ENCODE measurements at places on chromosomes 7 and 10.
A peak's percentile ranks its signal among the peaks of the same experiment; 100 is the strongest.

- DNase-seq: peak; percentile 52
Observed at GRCh38 chr7:154913638-154914307, 89.2 kb downstream of the PAXIP1 start.

DNA sequence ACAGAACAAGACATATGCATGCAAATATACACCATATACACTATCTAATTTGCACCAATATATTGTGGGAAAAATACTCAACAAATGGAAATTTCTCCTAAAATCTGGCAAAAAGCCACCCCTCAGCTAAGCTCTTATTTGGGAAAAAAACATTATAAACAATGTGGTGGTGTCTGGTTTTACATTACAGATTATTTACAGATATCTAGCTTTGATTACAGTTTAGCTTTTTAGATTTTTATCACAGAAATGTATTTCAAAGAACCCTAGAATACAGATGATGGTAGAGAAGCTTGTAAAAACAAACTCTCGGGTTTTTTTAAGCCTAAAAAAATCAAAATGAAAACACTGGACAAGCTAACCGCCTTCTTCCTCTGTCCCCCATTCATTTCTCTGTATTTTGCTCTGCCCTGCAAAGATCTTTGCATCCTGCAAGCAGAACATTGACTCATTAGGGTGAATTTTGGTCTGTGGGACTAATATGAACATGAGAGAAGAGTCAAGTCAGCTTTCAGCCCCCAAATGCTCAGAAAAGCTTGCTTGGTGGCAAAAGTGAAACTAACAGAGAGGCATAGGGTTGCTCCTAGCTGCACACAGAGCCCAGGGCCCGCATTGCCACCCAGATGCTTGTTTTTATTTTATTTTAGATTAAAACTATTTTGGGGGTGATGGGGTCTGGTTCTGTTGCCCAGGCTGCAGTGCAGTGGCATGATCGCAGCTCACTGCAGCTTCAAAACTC, 88.8 kb upstream of the LYZL1 start:
- no peak for DNase-seq

DNA sequence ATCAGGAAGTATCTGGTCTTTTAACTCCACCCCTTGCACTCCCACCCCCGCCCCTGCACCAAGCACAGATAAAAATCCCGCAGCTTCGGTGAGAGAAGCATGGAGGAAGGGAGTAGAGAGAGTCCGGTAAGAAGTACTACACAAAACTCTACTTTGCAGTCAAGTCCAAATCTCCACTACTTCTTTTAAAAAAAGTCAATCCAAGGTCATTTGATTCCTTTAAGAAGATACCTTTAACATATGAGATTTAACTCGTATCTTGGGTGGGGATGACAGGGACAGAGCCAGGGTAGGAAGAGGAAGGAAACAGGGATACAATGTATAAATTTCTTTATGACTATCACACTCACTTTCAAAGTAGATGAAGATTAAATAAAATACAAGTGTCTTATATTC, 132.1 kb downstream of the NRBF2 start:
- DNase-seq: peak; percentile 62

- DNase-seq: no peak
Observed at GRCh38 chr7:94997547-94997946, 90.2 kb downstream of the PPP1R9A start.

GRCh38 chr7:77284616-77285015, 85.0 kb upstream of the FGL2 start:
- DNase-seq: no peak

- peak; percentile 62 for DNase-seq
Observed at GRCh38 chr10:101272229-101272868, 43.1 kb upstream of the LBX1 start.

DNA sequence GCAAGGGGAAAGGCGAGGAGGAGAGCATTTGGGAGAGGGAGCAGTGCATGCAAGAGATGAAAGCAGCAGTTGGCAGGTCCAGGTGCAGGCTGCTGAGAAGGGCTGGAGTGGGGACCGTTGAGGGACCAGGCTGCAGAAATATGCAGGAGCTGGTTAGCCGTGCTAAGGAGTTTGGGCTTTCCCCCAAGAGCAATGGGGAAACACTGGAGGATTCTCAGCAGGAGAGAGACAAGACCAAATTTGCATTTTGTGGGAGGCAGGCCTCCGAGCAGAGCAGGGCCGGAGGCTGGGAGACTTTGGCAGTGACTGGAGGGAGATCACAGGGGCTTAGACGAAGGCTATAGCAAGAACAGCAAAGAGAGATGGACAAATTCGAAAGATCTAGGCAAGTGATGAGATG, 11.8 kb downstream of the BTBD16 start:
- DNase-seq: no peak

DNA sequence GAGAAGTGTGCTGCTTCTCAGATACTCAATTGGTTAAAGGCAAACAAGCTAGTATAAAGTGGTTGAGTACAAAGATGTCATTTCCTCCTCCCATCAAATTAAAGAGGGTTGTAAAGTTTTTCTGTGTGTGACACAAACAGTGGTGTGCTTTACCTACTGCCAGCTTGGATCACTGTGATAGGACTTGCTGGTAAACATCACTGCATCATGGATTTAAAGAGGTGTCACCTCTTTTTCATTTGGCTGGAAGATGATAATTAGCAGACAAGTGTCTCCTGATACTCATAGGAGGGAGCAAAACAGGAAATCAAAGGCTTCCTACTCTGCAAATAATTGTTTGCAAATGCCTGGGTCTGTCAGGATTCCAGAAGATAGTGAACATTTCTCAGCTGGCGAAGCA, 200.5 kb downstream of the MDFIC start:
- DNase-seq: no peak

DNA sequence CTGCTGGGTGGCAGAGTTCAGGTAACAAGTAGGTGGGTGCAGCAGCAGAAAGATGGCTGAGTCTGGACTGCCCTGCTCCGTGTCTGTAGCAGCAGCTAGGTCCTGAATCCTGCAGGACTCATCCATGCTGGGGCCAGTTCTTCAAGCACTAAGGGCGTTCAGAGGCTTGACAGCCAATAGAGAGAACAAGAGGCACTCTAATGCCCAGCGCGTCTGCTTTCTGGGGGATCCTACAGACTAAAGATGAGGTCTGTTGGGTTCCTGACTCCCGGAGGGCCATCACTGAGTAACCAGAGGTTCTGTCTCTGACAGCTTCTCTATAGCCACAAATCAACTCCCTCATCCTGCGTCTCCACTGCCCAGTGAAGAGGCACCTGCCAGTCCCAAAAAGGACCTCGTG, 125.5 kb downstream of the PTPN20 start:
- DNase-seq: no peak

DNA sequence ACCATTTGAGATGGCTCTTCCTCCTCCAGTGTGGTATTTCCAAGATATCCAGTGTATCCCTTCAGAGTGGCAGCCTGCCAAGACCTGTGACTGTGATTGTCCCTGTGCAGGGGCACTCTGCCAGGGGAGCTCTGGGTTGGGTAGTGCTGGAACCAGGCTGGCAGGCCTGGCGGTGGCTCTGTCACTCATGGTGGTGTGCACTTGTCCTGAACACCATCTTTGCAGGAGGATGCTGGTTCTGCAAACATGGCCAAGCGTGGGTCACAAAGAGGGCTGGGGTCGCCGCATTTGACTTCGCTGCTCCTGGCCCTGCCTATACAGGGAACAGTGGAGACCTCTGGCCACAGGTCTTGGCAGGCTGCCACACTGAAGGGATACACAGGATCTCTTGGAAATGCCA, 205.2 kb downstream of the PRPF18 start:
- DNase-seq: no peak

GRCh38 chr7:23273141-23273599, 26.0 kb upstream of the MALSU1 start:
- peak; percentile 88 for DNase-seq

GRCh38 chr7:74674166-74674565, 16.6 kb downstream of the GTF2I start:
- no peak for DNase-seq

- peak; percentile 69 for DNase-seq
Observed at GRCh38 chr10:6114805-6115341, 26.0 kb downstream of the RBM17 start.

DNA sequence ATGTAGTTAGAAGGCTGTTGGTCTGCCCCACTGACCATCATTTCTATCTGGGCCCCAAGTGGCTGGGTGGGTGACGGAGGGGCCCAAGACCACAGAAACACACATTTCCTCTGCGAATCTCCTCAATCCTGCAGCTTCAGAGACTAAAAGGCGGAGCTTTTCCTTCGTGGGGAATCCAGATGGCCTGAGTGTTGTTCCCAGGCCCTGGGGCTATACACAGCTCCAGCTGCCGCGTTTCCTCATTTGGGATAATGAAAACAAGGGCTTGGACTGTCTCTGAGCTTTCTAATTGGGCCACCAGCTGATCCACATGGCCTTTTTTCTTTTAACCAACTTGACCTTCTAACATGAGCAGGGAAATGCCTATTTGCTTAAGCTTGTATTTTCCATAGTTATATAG, 339.9 kb downstream of the CXCL12 start:
- no peak for DNase-seq

DNA sequence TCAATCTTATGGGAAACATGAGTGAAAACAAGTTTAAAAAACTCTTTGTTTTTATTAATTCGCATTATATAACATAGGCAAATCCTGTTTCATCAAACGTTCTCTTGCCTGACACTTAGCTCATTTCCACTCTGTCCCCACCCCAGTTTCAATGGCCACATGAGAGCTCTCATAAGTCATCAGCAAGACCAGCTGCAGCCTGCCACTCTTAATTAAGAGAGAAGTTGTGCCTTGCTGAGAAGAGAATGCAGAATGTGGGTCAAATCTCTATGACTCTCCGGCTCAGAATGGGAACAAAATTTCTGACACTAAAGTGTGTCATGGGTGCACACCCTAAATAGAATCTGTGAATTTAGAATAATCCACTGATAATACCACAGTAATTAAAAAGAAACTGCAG, 39.6 kb downstream of the ASAH2 start:
- DNase-seq: no peak

DNA sequence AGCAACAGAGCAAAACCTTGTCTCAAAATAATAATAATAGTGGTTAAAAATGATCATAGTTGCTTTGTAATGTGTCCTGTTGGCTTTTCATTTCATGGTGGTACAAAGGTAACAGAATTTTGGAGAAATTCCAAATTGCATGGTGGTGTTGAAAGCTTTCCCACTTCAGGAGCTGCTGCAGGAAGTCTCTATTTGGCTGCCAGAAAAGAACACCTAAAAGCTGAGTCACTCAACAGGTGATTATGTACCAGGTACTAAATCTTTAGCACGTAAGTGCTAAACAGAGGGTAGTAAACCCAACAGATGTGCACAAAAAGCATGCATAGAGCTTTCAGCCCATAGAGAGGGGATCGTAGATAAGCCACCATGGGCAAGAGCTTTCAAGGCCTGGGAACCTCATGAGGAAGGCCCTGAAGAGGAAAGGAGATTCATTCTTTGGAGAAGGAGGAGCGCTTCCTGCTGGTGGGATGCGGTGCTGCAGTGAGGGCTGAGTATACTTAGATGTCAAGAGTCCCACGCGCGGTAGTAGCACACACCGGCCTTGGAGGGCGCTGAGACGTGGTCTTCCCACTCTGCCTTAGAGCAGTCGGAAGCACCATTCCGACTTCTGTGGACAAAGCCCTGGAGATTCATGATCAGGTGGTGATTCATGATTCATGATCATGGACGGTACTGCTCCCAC, 118.7 kb downstream of the RALA start:
- peak; percentile 28 for DNase-seq

GRCh38 chr7:74453322-74454011, at the start of gene GTF2IRD1:
GTF2IRD1 (plus strand) TSS chr7:74453906; CDS start chr7:74508081, 54,175 bp downstream.
- peak; percentile 84 for DNase-seq

GRCh38 chr10:1267568-1267967, 211.4 kb downstream of the WDR37 start:
- DNase-seq: no peak

GRCh38 chr7:142098004-142098403, 13.5 kb upstream of the MGAM2 start:
- DNase-seq: no peak

GRCh38 chr10:7302392-7302906, 108.4 kb downstream of the SFMBT2 start:
- DNase-seq: peak; percentile 24

DNA sequence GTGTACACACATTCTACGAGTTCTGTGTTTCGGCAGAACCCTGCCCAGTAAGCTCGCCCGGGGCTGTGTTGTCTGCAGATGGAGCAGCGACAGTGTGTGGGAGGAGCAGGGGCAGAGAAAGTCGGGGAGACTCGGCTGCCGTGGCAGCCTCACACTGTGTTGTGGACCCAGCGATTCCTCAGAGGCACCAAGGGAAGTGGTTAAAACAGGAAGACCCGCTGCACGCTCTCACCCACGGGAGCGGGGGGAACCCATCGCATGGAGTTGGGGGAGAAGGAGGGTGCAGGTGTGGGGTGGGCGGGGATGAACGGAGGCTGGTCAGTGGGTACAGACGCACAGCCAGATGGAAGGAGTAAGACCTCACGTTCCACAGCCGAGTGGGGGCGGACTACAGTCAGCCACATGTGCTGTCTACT, 250.2 kb downstream of the ELFN1 start:
- DNase-seq: no peak

DNA sequence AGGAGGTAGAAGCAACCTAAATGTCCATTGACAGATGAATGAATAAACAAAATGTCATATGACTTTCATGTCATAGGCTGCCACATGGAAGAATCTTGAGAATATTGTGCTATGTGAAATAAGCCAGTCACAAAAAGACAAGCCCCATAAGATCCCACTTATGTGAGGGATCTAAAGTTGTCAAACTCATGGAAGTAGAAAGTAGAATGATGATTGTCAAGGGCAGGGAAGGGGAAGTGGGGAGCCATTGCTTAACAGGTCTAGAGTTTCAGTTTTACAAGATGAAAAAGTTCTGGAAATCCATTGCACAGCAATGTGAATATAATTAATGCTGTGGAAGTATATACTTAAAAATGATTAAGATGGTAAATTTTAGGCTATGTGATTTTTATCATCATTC, 229.3 kb upstream of the KMT2E start:
- DNase-seq: no peak

DNA sequence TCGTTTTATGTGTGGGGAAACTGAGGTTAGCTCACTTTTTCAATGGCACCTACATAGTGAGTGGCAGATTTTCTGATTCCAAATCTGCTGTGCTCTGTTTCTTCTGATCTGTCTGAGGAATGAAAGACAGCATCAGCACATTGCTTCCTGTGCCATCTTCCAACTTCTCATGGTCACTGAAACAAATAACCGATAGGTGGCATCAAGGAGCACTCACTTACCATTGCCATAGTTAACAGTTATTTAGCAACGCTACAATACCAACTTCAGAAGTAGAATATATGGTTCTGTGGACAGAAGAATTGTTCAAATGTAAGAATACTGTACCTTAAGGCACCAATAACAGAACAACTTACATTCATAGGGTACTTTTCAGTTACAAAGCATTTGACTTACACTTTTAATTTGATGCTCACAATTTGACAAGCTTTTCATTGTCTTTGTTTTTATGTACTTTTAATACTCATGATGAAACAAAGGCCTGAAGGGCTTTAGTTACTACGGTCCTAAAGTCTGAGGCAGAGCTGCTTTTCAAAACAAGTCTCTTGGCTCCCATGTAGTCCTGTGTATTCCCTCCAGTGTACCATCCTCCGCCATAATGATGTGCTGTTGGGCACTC, 228.9 kb upstream of the TCF7L2 start:
- DNase-seq: peak; percentile 46

GRCh38 chr10:13308096-13308495, 8.2 kb upstream of the PHYH start:
- DNase-seq: no peak

- no peak for DNase-seq
Observed at GRCh38 chr7:129422727-129423126, 11.5 kb upstream of the STRIP2 start.

- no peak for DNase-seq
Observed at GRCh38 chr7:4198301-4198700, 483.8 kb upstream of the FOXK1 start.

GRCh38 chr10:65556006-65556405, 1369.8 kb upstream of the LRRTM3 start:
- DNase-seq: no peak

GRCh38 chr7:65441010-65441409, 67.4 kb downstream of the ZNF92 start:
- DNase-seq: peak; percentile 83
